Activated T-cell treated with anti-CD3 and anti-CD28 coated beads for 1 hour (primary cell): ENCODE measurements at places on chromosomes 3 and 15.

GRCh38 chr3:67290438-67290837, 292.3 kb downstream of the KBTBD8 start:
- DNase-seq, result no peak

GRCh38 chr3:139292192-139292591, 51.6 kb upstream of the MRPS22 start:
- no peak for DNase-seq

- DNase-seq, result no peak
Measured at GRCh38 chr3:173221010-173221409, 80.0 kb upstream of the SPATA16 start.

GRCh38 chr3:20736287-20736852, 550.4 kb upstream of the SGO1 start:
- DNase-seq, result no peak

- no peak for DNase-seq
Measured at GRCh38 chr3:2847062-2847841, 262.9 kb downstream of the IL5RA start.

- no peak for DNase-seq
Measured at GRCh38 chr3:81218023-81218422, 543.4 kb downstream of the GBE1 start.

GRCh38 chr3:123448536-123449101, at the start of gene ADCY5:
Gene ADCY5 (minus strand): TSS chr3:123449090. CDS start chr3:123448545, 545 bp downstream.
- no peak for DNase-seq

- no peak for DNase-seq
Measured at GRCh38 chr15:35671197-35671596, 125.2 kb upstream of the DPH6 start.

GRCh38 chr3:194472290-194472920, 14.4 kb downstream of the ATP13A3 start:
- DNase-seq, result no peak

DNA sequence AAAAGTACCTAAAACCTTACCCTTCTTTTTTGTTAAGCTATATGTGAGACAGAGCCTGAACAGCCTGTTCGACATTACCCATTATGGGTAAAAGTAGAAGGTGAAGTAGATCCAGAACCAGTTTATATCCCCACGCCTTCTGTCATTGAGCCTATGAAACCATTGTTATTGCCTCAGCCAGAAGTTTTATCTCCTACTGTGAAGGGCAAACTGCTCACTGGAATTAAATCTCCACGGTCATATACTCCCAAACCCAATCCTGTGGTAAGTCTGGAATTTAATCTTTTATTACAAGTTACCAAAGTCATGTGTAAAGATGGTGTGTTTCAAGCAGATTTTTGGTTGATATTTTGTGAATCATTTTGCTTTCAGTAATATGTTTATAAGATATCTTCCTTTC, 47.1 kb upstream of the MAPKBP1 start:
- DNase-seq, result no peak

- peak; percentile 7 for DNase-seq
Measured at GRCh38 chr15:86231864-86232721, 152.4 kb downstream of the AGBL1 start.

GRCh38 chr3:122924056-122924455, 103.5 kb downstream of the SEMA5B start:
- no peak for DNase-seq

- DNase-seq, result no peak
Measured at GRCh38 chr15:85354948-85355347, 25.5 kb upstream of the AKAP13 start.

- no peak for DNase-seq
Measured at GRCh38 chr3:146078031-146078430, 83.0 kb downstream of the PLOD2 start.

DNA sequence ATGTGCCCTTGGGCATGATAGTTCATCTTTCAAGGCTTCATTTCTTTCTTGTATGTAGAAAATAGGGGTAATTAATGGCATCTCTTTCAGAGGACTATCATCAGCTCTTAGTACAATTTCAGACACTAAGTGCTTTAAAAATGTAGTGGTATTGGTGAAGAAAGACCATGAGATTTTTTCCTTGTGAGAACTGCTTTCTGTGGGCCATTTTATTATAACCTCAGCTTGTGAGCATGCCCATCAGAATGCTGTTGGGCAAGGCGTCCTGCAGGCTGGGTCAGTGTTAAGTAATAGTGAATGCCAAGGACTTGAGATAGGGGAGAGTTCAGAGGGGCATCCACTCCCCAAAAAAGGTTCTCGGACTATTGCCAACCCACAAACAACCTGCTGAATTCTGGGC, 187.9 kb downstream of the GHSR start:
- no peak for DNase-seq

- no peak for DNase-seq
Measured at GRCh38 chr3:173709026-173709425, 311.5 kb downstream of the NLGN1 start.

DNA sequence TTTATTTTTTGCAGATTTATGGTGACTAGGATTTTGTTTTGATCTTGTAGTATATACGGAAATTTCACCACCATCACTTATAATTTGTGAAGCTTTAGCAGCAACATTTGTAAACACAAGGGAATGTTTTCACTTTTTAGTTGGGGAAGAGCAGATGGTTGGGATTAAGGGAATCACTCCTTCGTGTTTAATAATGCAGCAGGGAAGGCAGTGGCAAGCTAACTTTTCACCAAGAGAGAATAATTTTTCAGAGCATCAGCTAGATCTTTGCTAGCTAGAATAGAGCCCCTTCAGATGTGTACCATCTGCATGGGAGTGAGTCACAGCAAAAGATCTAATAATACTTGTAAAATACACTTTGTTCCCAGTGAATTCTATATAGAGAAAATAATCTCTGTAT, 632.7 kb downstream of the CADM2 start:
- DNase-seq, result no peak

DNA sequence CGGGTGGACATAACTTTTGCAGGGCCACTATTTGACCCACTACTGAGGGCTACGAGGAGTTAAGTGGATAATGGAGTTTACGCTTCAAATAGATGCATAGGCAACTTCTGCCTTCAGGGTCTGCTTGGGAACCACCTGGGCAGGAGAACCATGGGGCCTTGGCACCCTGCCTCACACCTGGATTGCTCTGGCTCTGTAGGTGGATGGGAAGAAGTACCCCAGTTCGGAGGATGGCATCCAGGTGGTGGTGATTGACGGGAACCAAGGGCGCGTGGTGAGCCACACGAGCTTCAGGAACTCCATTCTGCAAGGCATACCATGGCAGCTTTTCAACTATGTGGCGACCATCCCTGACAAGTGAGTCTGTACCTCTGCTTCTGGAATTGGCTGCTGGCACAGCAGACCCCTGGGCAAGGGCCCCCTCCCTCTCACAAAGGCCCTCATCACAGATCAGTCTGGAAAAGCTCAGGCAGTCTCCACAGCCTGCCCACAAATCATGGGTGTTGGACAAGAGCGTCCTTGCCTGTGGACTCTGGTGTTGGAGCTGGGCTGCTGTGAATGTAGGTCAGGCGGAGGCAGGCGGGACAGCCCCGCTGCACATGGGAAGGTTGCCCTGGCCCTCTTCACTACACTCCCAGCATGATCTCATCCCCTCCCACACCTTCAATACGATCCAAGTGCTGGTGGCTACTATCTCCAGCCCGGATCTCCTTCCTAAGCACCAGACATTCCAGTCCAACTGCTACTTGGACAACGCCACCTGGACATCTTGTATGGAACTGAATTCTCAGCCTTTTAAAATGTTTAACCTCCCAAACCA, 46.7 kb downstream of the MESD start:
- DNase-seq, result no peak

GRCh38 chr15:83092309-83092976, 15.0 kb upstream of the TM6SF1 start:
- no peak for DNase-seq

DNA sequence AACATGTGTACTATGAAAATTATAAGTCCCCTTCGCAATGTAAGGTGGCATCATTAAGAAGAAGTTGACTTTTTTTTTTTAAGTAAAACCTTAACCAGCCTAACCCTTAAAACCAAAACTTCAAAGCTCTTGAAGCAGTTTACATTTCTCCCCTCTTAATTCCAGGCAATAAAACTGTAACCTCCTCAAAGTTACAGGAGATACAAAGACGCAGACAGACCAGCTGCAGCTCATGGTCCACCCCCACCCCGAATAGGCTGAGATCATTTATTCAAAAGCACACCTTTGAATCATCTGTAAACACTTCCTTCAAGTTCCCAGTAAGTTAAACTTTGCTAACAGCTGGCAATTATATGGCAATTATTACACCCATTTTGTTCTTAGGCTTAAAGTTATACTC, 414.5 kb downstream of the ERC2 start:
- no peak for DNase-seq

DNA sequence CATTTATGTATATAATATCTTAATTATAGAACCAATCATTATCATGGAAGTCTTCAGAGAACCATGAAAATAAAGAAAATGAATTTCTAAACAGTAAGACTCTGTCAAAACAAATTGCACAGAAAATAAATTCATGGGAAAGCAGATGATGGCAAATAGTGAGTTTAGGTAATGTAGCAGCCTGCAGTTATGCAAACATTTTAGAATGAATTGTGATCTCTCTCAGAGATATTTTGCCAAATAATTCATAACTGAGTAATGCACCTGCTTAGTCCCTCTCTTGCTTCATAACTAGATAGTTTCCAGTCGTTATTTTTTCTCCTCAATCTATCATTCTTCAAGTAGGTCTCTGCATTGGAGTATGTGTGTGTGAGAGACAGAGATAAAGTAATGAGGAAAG, 492.7 kb upstream of the THBS1 start:
- no peak for DNase-seq

- no peak for DNase-seq
Measured at GRCh38 chr3:122247825-122248185, 64.3 kb downstream of the CASR start.

DNA sequence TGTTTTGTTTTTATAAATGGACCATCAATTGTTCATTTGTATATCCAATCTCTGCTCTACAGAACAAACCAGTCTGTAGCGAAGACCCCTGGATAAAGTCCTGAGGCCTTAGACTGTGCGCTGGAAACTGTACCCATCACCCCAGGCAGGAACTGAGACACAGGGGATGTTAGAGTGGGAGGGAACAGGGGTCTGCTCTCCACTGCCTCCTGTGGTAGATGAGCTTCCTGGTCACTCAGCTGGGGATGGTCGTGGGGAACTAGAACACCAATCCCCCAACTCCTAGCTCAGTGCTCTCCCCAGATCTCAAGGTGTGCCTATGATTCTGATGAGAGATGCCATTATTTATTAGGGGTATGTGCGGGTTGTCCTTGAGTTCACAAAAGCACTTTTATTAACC, 340.2 kb upstream of the IGF1R start:
- no peak for DNase-seq

- no peak for DNase-seq
Measured at GRCh38 chr3:14725013-14725412, 50.1 kb downstream of the C3orf20 start.

DNA sequence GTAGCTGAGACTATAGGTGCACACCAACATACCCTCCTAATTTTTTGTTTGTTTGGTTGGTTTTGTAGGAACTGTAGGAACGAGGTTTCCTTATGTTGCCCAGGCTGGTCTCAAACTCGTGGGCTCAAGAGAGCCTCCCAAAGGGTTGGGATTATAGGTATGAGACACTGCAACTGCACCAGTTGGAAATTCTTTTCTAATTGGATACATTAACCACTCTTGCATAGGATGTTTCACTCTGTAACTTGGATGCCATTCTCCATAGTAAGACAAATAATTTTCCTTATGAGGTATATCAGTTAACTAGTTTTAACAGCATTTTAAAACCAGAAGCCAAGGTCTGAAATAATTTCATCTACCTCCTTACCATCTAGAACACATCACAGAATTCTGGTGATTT, 6.7 kb upstream of the ALCAM start:
- DNase-seq, result no peak

- no peak for DNase-seq
Measured at GRCh38 chr3:195752546-195753331, 32.0 kb downstream of the MUC20 start.

DNA sequence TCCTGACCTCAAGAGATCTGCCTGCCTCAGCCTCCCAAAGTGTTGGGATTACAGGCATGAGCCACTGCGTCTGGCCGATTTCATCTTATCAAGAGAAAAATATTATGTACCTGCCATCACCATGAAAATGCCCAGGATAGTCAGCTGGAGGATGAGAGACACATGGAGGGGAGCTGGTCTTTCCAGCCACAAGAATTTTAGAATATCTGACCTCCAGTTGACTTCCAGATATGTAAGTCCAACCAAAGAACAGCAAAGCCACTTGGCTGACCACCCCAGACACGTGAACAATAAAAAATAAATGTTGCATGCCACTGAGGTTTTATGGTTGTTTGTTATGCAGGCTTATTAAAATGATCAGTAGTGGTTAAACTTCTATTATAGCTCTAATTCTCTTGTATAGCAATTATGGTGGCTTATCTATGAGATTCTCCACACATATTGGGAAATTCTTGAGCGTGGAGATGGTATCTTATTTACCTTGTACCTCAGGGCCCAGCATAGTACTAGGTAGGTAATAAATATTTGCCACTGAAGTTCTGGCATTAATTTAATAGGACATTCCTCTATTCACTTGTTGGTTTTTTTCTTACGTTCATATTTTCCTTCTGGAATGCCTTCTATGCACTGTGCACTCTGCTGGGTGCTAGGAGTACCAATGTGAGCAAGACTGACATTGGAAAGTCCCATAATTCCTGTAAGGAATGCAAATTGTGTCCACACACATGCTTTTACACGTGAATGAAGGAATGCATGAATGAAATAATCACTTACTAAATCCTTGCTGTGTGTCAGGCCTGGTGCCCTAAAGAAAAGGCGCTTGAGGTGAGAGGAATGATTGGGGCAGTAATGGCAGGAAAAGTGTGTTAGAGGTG, 77.6 kb downstream of the EDEM1 start:
- no peak for DNase-seq

- DNase-seq, result no peak
Measured at GRCh38 chr15:77921664-77922063, 155.8 kb downstream of the TBC1D2B start.

GRCh38 chr3:60579734-60580133, 671.5 kb downstream of the FHIT start:
- DNase-seq, result no peak

DNA sequence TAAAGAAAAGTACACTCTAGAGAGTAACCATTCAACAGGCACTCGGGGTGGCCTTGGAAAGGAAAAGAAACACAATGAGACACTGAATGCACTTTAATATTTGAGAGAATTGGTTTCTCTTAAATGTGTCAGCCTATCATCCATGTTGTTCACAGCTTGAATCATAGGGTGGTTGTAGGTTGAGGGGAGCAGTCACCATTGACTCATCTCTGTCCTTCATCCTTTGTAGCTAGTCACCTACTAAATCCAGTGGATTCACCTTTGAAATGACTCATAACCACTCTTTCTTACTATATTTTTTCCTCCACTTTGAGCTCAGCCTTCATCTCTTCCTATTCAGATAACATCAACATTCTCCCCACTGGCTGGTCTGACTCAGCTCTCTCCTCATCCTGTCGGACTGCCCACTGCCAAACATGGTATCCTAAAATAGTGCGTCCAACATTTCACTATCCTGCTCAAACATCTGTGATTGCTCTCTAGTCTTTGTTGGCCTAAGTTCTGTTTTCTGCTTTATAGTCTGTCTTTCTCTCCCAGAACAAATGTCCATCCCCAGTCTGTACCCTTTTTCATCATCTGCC, 182.7 kb upstream of the GADL1 start:
- no peak for DNase-seq
